ENCODE measurements at places on chromosomes 12 and 14.

- no peaks in the 10 kb centered on the region for H3K36me3 ChIP-seq
- H3K4me1 ChIP-seq, result peaks cover 40% of the 10 kb centered on the region
- H3K27me3 ChIP-seq, result no peaks in the 10 kb centered on the region
- no peak overlapping the region for H3K27ac ChIP-seq
- H3K4me3 ChIP-seq, result no peak overlapping the region
These were observed 5.8 kb downstream of the TMEM253 start for GRCh38 chr14:21106498-21107282.

GRCh38 chr12:118237908-118238307 is 102.0 kb downstream of the PEBP1 start:
- DNase-seq, result no peak
- peak overlapping the region; percentile 12 for H3K27ac ChIP-seq
- peaks cover 13% of the 10 kb centered on the region for H3K4me1 ChIP-seq
- H3K27me3 ChIP-seq, result no peaks in the 10 kb centered on the region
- no peak overlapping the region for H3K4me3 ChIP-seq
- H3K36me3 ChIP-seq, result peaks cover 30% of the 10 kb centered on the region

- no peak for DNase-seq
- peak overlapping the region; percentile 80 for H3K27ac ChIP-seq
- peaks cover 93% of the 10 kb centered on the region for H3K4me1 ChIP-seq
- no peaks in the 10 kb centered on the region for H3K27me3 ChIP-seq
These were observed 7.1 kb downstream of the TAPBPL start for GRCh38 chr12:6459004-6459337.

- no peak for DNase-seq
- H3K27ac ChIP-seq, result no peak overlapping the region
- H3K4me3 ChIP-seq, result no peak overlapping the region
These were observed 41.8 kb downstream of the EML5 start for GRCh38 chr14:88750945-88751344.

GRCh38 chr12:26799741-26800140 is 33.3 kb downstream of the ITPR2 start:
- H3K36me3 ChIP-seq, result peaks cover 16% of the 10 kb centered on the region
- no peaks in the 10 kb centered on the region for H3K27me3 ChIP-seq
- H3K4me1 ChIP-seq, result peaks cover 38% of the 10 kb centered on the region
- DNase-seq, result no peak
- no peak overlapping the region for H3K27ac ChIP-seq

DNA sequence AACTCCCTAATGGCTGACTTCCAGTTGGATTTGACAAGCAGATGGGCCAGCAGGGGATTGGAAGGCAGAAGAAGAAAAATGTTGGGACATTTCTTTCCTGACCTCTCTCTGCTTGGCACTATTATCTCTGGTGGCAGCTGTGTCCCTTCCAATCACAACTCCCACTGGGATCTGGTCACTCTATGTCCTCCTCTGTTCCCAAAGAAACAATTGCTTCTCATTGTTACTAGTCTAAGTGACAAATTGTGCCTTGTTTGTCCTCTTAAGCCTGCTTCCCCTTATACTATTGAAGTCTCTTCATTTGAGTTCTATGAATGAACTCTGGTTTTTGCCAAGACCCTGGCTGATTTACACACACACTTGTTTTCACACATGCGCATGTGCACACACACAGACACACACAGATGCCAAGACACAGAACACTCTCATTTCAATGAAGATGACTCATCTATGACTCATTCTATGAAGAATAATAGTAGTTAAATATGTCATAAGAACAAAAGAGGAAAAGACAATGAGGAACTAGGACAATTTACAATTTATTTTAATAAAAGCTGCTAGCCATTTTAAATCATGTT is 83.0 kb upstream of the FAR2 start:
- no peak for DNase-seq
- no peak overlapping the region for H3K27ac ChIP-seq
